Stimulated activated CD4-positive, alpha-beta T cell treated with anti-CD3 and anti-CD28 coated beads, Interleukin-15, amount 100 ng/mL, for 1 hour (primary cell): ENCODE measurements at places on chromosomes 2 and 18.

DNA sequence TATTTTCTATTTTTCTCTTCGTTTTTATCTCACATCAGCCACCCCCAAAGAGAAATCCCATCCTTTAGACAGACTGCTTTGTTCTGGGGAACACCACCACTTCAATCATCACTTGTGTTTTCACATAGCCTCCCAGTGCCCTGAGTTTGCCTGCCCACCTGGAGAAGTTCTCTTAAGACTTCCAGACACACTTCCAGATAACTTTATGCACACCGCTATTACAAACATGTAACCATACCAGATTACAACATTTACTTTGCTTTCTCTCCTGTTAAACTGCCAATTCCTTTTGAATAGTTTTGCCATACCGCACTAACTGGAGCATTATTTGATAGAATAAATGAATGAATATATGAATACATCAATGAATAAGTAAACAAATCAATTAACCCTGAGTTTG is 1353.6 kb downstream of the DPP10 start:
- no peak for DNase-seq

- DNase-seq: no peak
These were observed 235.8 kb downstream of the TCF4 start for GRCh38 chr18:55351980-55352714.

- DNase-seq: no peak
These were observed 639.1 kb upstream of the SLC39A10 start for GRCh38 chr2:195017890-195018289.

DNA sequence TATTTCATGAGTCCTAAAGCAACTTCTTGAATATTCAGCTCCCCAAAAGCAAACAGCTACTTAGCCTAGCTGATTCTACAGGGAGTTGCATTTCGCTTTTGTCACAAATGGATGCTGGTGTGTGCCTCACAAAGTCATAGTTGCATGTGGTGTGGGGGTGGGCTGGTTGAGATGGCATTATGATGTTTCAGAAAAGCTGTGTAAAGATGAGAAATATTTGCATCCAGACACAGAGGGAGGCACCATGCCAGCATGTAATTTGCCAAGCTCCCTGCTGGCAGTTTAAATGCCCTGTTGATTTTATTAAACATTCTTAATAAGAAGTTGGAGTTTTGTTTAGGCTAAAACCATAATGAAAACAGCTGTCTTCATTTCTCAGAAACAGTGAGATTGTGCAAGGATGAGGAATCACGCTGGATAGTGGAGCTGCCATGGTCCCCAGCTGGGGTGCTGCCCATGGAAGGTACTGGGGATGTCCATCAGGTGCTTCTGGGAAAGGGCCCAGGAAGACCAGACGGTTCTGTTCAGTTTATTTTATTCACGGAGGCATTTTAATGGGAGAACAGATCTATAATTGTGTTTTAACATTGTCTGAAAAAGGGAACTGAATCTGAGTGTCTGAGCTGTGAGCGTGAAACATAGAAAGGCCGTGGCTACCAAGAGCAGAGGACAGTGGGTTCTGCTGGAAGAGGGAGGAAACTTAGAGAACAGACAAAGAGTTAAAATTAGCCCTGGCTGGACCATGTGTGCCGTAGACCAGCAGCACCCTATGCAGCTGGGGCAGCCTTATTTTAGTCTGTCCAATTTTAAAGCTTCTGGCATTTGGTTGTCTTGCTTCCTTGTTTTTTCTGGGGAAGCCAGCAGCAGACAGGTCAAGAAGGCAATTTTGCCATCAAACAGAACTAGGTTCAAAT is 177.1 kb downstream of the FAM210A start:
- DNase-seq: no peak

- DNase-seq: no peak
These were observed 3.2 kb downstream of the CFLAR start for GRCh38 chr2:201118961-201119854.

GRCh38 chr2:109143214-109144187 is 14.5 kb downstream of the SH3RF3 start:
- no peak for DNase-seq

GRCh38 chr18:7524786-7525185 is 42.3 kb upstream of the PTPRM start:
- no peak for DNase-seq

DNA sequence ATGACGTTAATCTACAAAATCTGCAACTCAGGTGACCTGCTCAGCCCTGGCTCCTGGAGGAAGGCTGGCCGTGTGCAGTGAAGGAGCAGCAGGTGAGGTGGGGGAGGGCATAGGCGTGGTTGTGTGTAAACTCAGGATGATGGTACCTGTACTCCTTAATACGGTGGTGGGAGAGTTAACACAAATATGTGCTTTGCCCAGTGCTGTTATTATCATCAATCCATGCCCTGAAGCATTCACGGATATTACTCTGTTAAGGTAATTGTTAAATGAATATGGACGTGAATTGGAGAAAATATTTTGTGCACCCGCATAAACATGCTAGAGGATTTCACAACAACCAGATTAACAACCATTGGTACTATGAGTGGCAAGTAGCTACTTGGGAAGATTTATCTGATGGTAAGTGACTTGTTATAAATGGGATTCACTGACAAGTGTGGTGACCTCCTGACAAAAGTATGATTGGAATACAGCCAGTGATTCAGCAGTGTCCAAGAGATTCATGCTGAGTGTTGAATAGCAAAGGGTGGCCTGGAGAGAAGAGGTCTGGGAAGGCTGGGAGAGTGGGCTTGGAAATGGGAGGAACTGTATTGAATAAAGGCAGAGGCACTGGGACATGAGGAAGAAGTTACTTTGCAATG is 194.1 kb downstream of the TPGS2 start:
- DNase-seq: no peak

DNA sequence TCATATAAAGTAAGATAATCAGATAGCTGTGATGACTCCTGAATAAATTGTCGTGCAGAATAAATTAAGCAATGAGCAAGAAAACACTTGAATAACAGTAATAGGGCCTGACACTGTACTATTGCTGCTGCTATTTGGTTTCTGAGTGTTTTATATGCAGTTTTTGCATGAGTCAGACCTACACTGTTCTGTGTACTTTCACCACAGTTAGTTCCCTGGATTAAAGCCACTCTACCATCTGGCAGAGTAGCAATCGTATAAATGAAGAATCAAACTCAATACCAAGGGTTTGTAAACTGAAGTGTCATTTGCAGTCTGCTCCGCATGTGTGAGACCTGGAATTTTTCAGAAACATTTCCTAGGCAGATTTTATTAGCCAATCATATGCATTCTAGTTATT is 398.6 kb upstream of the CDH7 start:
- no peak for DNase-seq

GRCh38 chr2:84297155-84297554 is 161.9 kb downstream of the SUCLG1 start:
- DNase-seq: no peak

GRCh38 chr2:189954989-189955388 is 107.5 kb downstream of the MSTN start:
- DNase-seq: no peak

- no peak for DNase-seq
These were observed 358.9 kb downstream of the ARL6IP6 start for GRCh38 chr2:153077311-153077710.

GRCh38 chr2:201789395-201789794 is 8.7 kb upstream of the ALS2 start:
- no peak for DNase-seq

DNA sequence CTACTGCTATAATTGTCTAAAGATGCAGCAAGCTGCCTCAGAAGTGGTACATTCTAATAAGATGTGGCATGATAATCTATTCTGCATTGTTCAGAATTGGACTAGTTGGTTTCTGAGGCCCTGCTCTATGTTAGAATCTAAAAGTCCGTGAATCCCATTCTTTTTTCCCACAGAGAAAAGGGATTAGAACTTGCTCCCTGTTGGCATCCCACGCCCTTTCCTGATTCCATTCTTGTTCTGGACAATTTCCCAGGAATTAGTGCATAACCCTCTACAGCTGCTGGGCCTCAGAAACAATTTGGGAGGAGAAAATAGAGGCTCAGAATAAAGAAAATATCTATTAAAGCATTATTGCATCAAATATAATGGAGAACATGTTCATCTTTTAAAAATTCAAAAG is 282.7 kb downstream of the NRXN1 start:
- no peak for DNase-seq
